ENCODE measurements at places on chromosomes 7 and 10. TPM values are rescaled to one million over a fixed set of nuclear protein-coding genes. Genes with fewer than 3 reads are reported as not detected.

Gene GALNT17
- total RNA-seq = not detected

Gene GPR85
- under 0.01 TPM for total RNA-seq

GRCh38 chr7:121395494-121395960, 581 bp downstream of the FAM3C start:
- no peak for DNase-seq

DNA sequence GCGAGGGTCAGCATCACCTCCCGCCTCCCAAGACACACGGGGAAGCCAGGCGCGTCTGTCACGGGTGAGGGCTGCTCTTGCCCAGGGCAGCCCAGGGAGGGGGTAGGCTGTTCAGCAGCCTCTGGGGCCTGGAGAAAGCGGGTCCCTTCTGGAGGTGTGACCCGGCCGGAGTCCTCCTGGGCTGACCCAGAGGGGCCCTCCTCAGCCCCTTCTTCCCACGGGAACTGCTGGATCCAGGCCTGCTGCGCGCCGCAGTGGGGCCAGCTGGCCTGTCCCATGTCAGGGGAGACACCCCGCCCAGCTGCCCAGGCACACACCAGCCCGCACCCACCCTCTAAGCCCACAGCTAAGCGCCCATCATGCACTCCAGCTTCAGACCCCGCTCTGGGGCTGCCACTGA, 41.8 kb downstream of the INSIG1 start:
- DNase-seq = no peak

DNA sequence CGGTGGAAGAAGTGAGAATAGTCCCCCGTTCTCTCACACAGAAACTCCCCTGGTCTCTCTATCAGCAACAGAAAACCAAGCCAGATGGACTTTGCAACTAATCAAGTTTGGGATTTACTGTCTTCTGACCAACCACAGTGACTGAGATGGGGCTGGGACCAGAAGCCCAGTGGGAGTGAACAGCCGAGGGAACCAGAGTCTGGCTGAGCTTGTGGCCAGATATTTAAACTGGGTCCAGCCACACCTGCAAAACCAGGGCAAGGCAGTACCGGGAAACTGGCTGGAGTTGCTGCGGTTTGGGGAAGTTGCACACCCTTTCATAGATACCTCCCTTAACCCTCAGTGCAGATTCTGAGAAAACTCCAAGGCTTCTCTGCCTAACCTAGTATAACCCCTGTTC, 6.0 kb downstream of the GSTK1 start:
- no peak for DNase-seq

GRCh38 chr7:87004956-87005355, 54.5 kb downstream of the ELAPOR2 start:
- DNase-seq = no peak

Gene PI4K2A
- total RNA-seq = 15.2 TPM

DNA sequence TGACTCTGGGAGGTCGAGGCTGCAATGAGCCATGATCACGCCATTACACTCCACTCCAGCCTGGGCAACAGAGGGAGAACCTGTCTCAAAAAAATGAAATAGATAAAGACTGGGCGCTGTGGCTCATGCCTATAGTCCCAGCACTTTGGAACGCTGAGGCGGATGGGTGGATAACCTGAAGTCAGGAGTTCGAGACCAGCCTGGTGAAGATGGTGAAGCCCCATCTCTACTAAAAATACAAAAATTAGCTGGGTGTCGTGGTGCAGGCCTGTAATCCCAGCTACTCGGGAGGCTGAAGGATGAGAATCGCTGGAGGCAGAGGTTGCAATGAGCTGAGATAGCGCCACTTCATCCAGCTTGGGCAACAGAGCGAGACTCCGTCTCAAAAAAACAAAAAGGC, 1.1 kb upstream of the DDX21 start:
- DNase-seq = no peak

DNA sequence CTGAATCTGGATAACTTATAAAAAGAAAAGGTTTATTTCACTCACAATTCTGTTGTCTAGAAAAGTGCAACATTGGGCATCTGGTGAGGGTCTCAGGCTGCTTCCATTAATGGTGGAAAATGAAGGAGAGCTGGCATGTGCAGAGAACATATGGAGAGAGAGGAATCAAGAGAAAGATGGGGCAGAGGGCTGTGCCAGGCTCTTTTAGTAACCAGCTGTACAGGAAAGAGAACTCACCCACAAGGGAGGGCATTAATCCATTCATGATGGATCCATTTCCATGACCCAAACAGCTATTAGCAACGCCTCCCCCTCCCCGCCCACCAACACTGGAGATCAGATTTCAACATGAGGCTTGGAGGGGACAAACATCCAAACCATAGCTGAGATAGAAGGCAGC, 61.7 kb upstream of the LYZL1 start:
- DNase-seq = no peak

DNA sequence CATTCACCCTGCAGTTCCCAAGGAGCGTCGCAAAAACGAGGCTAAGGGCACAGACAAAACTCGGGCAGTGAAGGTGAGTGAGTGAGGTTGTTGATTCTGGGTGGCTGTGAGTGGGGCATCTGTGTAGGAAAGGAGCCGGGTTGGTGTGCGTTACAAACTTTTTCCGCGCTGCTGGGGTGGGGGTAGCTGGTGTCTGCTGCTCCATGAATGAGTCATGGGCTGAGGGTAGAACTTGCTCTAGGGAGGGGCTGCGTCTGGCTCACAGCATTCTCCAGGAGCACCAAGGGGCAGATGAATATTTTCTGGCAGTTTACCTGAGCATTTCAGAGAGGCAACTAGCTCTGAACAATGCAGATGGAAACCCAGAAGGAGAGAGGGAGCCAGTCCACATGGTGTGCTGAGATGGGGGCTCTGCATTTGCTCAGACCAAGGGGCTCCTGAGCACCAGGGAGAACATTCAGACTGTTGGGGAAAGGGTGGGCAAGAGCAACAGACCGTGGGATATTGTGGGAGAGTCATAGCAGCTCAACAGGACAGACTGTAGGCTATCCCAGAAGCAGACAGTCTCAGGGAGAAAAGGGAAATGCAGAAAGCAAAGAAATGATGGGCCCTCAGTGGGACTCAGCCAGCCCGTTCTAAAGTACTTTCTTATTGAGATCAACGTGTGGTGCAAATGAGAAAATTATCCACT, 18.8 kb downstream of the NOBOX start:
- no peak for DNase-seq

Gene VPS50
- total RNA-seq = 26.0 TPM

DNA sequence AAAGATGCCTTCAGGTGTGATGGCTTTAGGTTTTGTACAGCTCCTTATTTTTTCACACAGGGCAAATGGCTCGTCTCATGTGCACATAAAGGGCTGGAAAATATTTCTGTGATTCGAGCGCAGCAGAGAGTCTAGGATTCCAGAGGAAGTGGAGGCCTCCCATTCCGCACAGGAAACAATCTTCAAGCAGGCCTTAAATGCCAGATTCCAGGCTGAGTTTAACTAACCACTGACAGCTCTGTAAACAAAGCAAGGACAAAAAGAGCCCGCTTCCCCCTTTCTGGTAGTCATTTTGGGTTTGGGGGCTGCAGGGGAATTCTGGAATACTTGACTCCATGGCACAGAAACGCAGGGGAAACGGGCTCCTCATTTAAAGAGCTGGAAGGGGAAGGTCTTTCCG, 87.2 kb downstream of the CALD1 start:
- peak; percentile 74 for DNase-seq

GRCh38 chr7:95905167-95905566, 132.8 kb downstream of the DYNC1I1 start:
- DNase-seq = peak; percentile 22

DNA sequence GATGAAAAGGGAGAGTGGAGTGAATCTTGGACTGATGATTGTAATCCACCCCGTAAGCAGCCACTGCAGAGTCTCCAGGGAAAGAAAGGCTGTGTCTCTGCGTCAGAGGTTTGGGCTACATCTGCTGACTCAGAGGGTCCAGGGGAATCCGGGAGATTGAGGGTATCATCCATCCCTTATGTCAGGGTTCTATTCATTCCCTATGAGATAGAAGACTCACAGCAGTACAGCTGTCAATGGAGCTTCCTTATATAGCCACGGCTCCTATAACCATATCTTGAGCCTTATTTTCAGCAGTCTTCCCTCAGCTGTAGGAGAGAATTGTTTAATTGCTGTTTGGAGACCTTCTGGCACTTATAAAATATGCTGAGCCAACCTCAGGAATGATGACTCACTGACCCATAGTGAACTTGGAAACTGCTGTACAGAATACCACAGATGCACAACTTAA, 558.2 kb upstream of the PFKP start:
- no peak for DNase-seq
